ENCODE measurements at places on chromosomes 4 and X. TPM values are rescaled to one million over a fixed set of nuclear protein-coding genes. Genes with fewer than 3 reads are reported as not detected.

Gene BGN
- total RNA-seq = 34.0 TPM

- no peak overlapping the region for H3K27ac ChIP-seq
- no peaks in the 10 kb centered on the region for H3K36me3 ChIP-seq
- H3K27me3 ChIP-seq = no peaks in the 10 kb centered on the region
- no peak for DNase-seq
- H3K4me3 ChIP-seq = no peak overlapping the region
- no peaks in the 10 kb centered on the region for H3K4me1 ChIP-seq
Measured at GRCh38 chr4:114373508-114373907, 225.1 kb upstream of the UGT8 start.

GRCh38 chr4:52588771-52589591 lies 70.1 kb downstream of the USP46 start:
- H3K4me3 ChIP-seq = no peak overlapping the region
- H3K36me3 ChIP-seq = no peaks in the 10 kb centered on the region
- no peak for DNase-seq
- H3K27me3 ChIP-seq = no peaks in the 10 kb centered on the region
- no peaks in the 10 kb centered on the region for H3K4me1 ChIP-seq
- no peak overlapping the region for H3K27ac ChIP-seq

DNA sequence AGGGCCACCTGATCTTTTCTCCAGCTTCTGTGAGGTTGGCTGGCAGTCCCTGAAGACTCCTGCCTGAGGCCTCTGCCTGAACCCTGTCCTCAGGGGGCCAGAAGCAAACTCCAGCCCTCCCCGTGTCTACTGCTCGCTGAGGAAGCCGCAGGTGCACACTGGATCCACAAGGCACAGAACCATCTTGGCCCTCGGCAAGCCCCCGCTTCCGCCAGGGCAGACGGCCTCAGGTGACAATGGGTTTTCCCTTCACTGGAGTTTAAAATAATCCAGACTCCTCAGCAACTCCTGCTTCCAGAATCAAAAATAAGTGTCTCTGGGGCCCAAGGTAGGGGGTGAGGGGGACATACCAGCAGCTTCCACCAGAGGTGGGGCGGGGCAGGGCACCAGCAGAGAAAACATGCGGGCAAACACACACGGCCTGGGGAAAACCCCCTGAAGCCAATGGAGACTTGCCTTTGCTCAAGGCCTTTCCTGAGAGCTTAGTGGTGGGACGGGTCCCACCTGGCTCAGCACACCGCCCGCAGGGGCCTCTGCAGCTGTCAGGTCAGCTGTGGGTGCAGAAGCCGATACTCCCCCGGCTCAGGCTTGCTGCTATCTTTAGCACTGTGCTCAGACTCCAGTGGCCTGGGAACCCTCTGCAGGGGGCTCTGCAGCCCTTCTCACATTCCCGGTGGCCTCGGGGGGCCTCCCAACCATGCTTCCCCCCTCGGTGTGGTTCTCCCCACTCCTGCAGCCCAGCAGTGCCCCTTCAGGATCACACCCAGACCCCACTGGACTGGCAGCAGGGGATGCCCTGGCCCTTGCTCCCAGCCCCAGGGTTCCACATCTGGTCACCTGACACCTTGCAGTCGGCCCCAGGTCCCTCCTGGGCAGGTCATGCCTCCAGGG lies 1.9 kb downstream of the MYL5 start:
- H3K27me3 ChIP-seq = no peaks in the 10 kb centered on the region
- H3K4me1 ChIP-seq = peaks cover 54% of the 10 kb centered on the region
- H3K4me3 ChIP-seq = no peak overlapping the region
- H3K36me3 ChIP-seq = peaks cover 3% of the 10 kb centered on the region

GRCh38 chrX:30278365-30278764 lies 30.8 kb downstream of the NR0B1 start:
- H3K27ac ChIP-seq = no peak overlapping the region
- H3K4me3 ChIP-seq = no peak overlapping the region
- H3K36me3 ChIP-seq = no peaks in the 10 kb centered on the region
- no peaks in the 10 kb centered on the region for H3K4me1 ChIP-seq
- no peaks in the 10 kb centered on the region for H3K27me3 ChIP-seq
- DNase-seq = no peak

- no peaks in the 10 kb centered on the region for H3K36me3 ChIP-seq
- DNase-seq = no peak
- no peaks in the 10 kb centered on the region for H3K4me1 ChIP-seq
- no peaks in the 10 kb centered on the region for H3K27me3 ChIP-seq
- no peak overlapping the region for H3K4me3 ChIP-seq
Measured at GRCh38 chrX:110477593-110478228, 119.1 kb downstream of the RTL9 start.

- no peaks in the 10 kb centered on the region for H3K36me3 ChIP-seq
- peaks cover 7% of the 10 kb centered on the region for H3K4me1 ChIP-seq
- no peak overlapping the region for H3K4me3 ChIP-seq
- no peak for DNase-seq
- H3K27me3 ChIP-seq = no peaks in the 10 kb centered on the region
Measured at GRCh38 chr4:95219109-95219508, 329.7 kb downstream of the UNC5C start.

DNA sequence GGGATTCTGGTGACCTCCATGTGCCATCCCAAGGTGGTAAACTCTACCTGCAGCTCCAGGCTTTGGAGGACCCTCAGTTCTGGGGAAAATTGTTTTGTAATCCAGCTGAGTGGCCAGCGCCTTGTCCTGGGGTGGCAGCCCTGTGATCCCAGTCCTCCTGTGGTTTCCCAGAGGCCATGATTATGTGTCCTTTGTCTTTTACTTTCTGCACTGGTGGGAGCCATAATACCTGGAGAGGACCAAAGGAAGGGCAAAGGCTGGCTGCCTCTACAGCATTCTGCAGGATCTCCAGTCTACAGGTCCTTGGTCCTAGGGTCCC lies 64.0 kb downstream of the NBDY start:
- DNase-seq = no peak
- no peaks in the 10 kb centered on the region for H3K36me3 ChIP-seq
- no peak overlapping the region for H3K4me3 ChIP-seq
- H3K27me3 ChIP-seq = no peaks in the 10 kb centered on the region

GRCh38 chrX:85590638-85591037 lies 211.2 kb upstream of the POF1B start:
- no peaks in the 10 kb centered on the region for H3K4me1 ChIP-seq
- H3K4me3 ChIP-seq = no peak overlapping the region
- no peaks in the 10 kb centered on the region for H3K36me3 ChIP-seq
- no peaks in the 10 kb centered on the region for H3K27me3 ChIP-seq
- H3K27ac ChIP-seq = no peak overlapping the region
